ENCODE measurements at places on chromosomes 1 and 21.

- DNase-seq, result no peak
These were observed 158.3 kb upstream of the C1orf21 start for GRCh38 chr1:184228558-184228957.

- no peak for DNase-seq
These were observed 925.9 kb downstream of the LTN1 start for GRCh38 chr21:28066596-28067387.

- no peak for DNase-seq
These were observed 49.7 kb downstream of the RAP1A start for GRCh38 chr1:111669268-111669667.

- no peak for DNase-seq
These were observed 10.2 kb upstream of the CDC7 start for GRCh38 chr1:91490501-91490900.

GRCh38 chr1:52676249-52676903, 21.8 kb downstream of the COA7 start:
- no peak for DNase-seq

GRCh38 chr1:107196973-107197562, 56.2 kb downstream of the NTNG1 start:
- DNase-seq, result no peak

GRCh38 chr1:16178596-16179497, 23.0 kb upstream of the EPHA2 start:
- DNase-seq, result no peak

GRCh38 chr1:110477967-110478640, 27.2 kb downstream of the PROK1 start:
- no peak for DNase-seq

GRCh38 chr1:39105061-39105840, 79.1 kb downstream of the NDUFS5 start:
- DNase-seq, result peak; percentile 27

DNA sequence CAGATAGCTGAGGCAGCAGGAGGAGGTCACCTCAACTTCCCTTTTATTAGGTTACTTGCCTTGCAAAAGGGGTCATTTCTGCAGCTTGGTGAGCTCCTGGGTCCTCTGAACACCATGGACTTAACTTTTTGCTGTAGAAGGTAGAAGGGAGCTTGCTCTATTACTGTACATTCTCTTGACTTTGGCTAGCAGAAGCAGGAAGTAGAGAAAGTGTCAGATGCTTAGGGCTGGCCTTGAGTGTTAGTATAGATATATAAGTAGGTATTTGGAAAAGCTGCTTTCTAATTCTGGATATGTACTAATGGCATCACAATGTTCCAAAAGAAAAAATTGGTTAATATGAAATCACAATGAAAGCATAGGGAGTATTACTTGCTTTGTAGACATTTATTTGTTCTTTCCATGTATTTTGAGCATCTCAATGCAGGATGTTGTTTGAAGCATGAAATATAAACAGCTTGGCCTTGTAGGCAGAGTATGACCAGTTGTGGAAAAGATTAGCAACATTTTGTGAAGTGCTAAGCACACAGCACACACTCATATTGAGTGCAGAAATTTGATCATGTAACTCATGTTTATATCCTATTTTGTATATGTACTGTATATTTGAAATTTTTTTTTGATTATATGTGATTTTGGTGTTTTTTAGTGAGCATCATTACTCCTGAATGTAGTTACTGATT, 108.8 kb downstream of the DYRK1A start:
- no peak for DNase-seq

DNA sequence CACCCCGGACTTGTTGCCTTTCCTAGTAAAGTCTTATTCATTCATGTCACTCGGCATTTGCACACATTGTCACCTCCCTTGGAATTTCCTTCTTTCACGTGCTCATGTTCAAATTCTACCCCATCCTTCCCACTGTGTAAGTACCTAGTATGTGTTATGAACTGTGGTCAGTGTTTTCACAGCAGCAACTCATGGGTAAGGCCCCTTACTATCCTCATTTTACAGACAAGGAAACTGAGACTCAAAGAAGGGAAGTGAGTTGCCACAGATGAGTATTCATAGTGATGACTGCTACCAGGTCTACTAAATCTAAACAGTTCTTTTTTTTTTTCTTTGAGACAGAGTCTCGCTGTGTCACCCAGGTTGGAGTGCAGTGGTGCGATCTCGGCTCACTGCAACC, 10.5 kb downstream of the CITED4 start:
- DNase-seq, result no peak

GRCh38 chr1:187883356-187883755, 1054.6 kb downstream of the PLA2G4A start:
- DNase-seq, result no peak

- DNase-seq, result no peak
These were observed 28.5 kb downstream of the WNT4 start for GRCh38 chr1:22114083-22115012.

DNA sequence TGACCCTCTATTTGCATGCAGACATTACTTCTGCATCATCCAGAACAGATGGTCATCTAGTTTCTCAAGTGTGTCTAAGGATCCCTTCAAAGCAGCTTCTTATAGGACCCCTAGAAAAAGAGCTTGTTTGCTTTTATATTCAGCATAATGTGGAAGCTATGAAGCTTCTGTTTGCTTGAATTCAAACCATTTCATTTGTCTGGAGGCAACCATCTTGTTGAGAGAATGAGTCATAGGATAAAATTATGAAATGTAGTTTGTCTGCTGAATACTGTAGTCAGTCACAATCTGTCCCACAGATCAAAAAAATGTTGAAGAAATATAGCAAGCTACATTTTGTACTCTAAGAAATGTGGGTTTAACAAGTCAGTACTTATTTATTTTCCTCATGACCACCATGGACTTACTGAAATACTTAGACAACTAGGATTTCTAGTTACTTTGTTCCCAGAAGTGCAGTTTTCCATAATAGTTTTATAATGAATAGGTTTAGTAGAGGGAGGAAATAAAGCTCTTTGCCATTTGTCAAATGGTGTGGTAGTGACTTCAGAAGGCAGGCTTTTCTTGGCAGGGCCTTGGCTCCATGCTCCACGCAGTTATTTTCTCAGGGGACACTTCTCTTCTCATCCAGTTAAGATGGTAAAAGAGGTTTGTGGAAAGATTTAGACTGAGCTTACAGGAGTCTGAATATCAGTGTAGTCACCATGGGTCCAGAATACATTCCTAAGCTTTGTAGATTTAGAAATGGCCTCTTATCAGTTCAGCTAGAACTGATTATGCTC, 74.8 kb upstream of the DEPDC1 start:
- no peak for DNase-seq

- DNase-seq, result no peak
These were observed 219.2 kb upstream of the NR5A2 start for GRCh38 chr1:199808110-199808870.

DNA sequence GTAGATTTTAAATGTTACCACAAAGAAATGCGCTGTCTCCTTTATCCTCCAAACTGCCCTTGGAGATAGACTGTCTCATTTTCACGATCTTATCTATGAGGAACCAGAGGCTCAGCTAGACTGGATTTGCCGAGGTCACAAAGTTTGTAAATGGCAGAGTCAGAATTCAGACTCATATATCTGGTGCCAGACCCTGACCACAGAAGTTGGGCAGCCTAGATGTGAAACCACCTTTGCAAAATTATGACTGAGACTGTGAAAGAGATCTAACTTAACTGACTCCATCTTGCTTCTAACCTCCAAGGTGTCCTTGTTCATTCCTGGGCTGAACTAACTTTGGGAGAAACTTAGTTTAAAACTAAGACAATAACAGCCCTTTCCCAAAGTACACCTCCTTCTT, 14.1 kb downstream of the CNR2 start:
- DNase-seq, result no peak

DNA sequence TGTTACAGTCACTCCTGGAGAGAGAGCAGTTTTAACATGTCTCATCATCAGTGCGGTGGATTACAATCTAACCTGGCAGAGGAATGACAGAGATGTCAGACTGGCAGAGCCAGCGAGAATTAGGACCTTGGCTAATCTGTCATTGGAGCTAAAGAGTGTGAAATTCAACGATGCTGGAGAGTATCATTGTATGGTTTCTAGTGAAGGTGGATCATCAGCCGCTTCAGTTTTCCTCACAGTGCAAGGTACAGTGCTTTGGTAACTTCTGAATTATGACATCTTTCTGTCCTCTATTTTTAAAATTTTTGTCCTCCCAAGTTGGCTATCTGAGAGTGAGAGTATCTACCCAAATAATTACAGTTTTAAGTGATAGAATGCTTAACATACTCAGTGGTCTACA, 199.4 kb downstream of the HMCN1 start:
- DNase-seq, result no peak

Data from stimulated activated CD8-positive, alpha-beta memory T cell treated with anti-CD3 and anti-CD28 coated beads, Interleukin-4, amount 100 ng/mL, for 4 hours (primary cell).